ENCODE measurements at places on chromosomes 12 and 14. TPM values are rescaled to one million over a fixed set of nuclear protein-coding genes. Genes with fewer than 3 reads are reported as not detected.

Gene LRP1-AS
- not detected for polyA plus RNA-seq

Gene LHX5
- not detected for polyA plus RNA-seq

Gene FICD
- 5.1 TPM for polyA plus RNA-seq

Gene GON7
- 35.3 TPM for polyA plus RNA-seq

Gene CISTR
- not detected for polyA plus RNA-seq

Gene PTCSC3
- polyA plus RNA-seq, result 6.4 TPM

Gene FAM161B
- polyA plus RNA-seq, result 3.2 TPM

Gene NXPH4
- polyA plus RNA-seq, result 0.71 TPM

Gene APOF
- polyA plus RNA-seq, result not detected

Gene REC8
- 51.4 TPM for polyA plus RNA-seq

Gene OTX2
- not detected for polyA plus RNA-seq

Gene GCN1
- polyA plus RNA-seq, result 12.2 TPM

Gene DPPA3
- polyA plus RNA-seq, result not detected

Gene POTEM
- polyA plus RNA-seq, result not detected

Gene CDKN3
- polyA plus RNA-seq, result 2.1 TPM

Gene SLC7A7
- polyA plus RNA-seq, result 235 TPM

Gene FAIM2
- 1.3 TPM for polyA plus RNA-seq

Gene SLCO1A2
- 0.15 TPM for polyA plus RNA-seq

Gene GPR132
- polyA plus RNA-seq, result 0.17 TPM

Gene PTPRO
- 44.0 TPM for polyA plus RNA-seq

Gene SRGAP1
- 1.8 TPM for polyA plus RNA-seq

Gene RD3L
- not detected for polyA plus RNA-seq

Gene CCDC177
- not detected for polyA plus RNA-seq

Gene PSME2
- polyA plus RNA-seq, result 289 TPM

Gene FAM222A
- 12.5 TPM for polyA plus RNA-seq

Gene EPS8
- 33.9 TPM for polyA plus RNA-seq

Gene ULK1
- 11.4 TPM for polyA plus RNA-seq

Gene LTBR
- polyA plus RNA-seq, result 77.8 TPM

Gene SLCO1C1
- 0.39 TPM for polyA plus RNA-seq

Gene TPH2
- not detected for polyA plus RNA-seq

Gene NFE2
- polyA plus RNA-seq, result not detected

Gene EMP1
- 45.1 TPM for polyA plus RNA-seq

Gene SPIC
- polyA plus RNA-seq, result not detected

Gene HRK
- polyA plus RNA-seq, result not detected

Gene TTC6
- polyA plus RNA-seq, result not detected

Gene PLCZ1
- polyA plus RNA-seq, result not detected

Gene SLC25A21
- polyA plus RNA-seq, result 1.3 TPM

Gene PTPRQ
- polyA plus RNA-seq, result 3.1 TPM

Gene PTGER2
- 3.4 TPM for polyA plus RNA-seq

Gene CACNA2D4
- 2.5 TPM for polyA plus RNA-seq

Gene SYCP3
- 0.54 TPM for polyA plus RNA-seq

Gene USP44
- 0.52 TPM for polyA plus RNA-seq
